Vein endothelial cell (primary cell): ENCODE measurements at places on chromosomes 1 and 21. TPM values are rescaled to one million over a fixed set of nuclear protein-coding genes. Genes with fewer than 3 reads are reported as not detected.

Gene TMEM200B
- total RNA-seq, result 0.33 and 0.67 TPM in 2 replicates

Gene FCRL5
- not detected in 2 replicates for total RNA-seq

Gene GALE
- total RNA-seq, result 42.9 and 50.6 TPM in 2 replicates

Gene ISG15
- 64.7 and 72.8 TPM in 2 replicates for total RNA-seq

Gene ZBTB8A
- 8.6 and 9.1 TPM in 2 replicates for total RNA-seq

Gene CD2
- total RNA-seq, result not detected in 2 replicates
